ENCODE measurements at places on chromosomes 1 and 21.

DNA sequence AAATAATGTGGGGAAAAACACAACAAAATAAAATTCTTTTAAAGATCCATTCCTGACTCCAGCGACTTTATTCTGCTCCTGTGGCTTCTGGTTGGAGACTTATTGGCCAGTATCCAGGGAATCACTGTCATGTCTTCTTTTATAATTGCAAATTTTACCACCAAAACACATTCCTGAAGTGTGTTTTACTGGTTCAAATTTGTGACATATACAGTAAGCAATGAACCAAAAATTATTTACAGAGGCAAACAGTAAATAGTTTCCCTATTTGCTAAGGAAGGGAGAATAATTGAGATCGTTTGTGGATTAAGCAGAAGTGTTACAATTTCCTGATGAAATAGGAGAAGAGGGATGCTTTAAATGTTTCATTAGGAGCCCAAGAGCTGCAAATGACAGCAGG is 118.7 kb downstream of the ZNF281 start:
- DNase-seq, result no peak

GRCh38 chr1:167137793-167138510 is 44.1 kb downstream of the STYXL2 start:
- no peak for DNase-seq

- no peak for DNase-seq
These were observed 17.4 kb upstream of the PADI4 start for GRCh38 chr1:17290553-17290952.

GRCh38 chr1:53332186-53332564 is 4.3 kb upstream of the LRP8 start:
- no peak for DNase-seq
